Umbilical cord (tissue), 2 donors: ENCODE measurements at places on chromosomes 2 and 18. TPM values are rescaled to one million over a fixed set of nuclear protein-coding genes. Genes with fewer than 3 reads are reported as not detected.

DNA sequence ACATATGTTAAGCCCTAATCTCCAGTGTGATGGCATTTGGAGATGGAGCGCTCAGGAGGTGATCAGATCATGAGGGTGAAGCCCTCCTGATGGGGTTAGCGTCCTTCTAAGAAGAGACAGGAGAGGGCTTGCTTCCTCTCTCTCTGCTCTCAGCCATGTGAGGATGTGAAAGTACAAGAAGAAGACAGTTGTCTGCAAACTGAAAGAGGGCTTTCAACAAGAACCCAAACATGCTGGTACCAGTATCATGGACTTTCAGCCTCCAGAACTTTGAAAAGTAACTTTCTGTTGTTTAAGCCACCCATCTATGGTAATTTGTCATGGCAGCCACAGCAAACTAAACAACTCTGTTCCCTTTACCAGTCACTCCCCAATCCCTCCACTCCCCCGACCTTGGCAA lies 47.4 kb downstream of the CACNB4 start:
- DNase-seq: no peak

DNA sequence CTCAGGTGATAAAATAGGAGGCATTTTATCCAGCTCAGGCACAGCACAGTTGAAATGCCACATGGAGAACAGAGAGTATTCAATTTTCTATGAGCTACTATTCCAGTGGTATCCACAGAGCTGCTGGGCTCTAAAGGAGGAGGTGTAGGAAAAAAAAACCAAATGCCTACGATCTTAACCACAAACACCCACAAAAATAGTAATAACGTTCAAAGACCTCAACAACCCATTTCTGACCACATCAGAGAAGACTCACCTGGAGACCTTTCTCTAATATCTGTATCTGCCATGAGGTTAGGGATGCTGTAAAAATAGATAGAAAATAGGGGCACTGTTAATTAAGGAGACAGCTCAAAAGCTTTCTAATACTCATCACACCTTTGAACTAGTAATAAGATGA lies 294.6 kb upstream of the PARD3B start:
- no peak for DNase-seq

DNA sequence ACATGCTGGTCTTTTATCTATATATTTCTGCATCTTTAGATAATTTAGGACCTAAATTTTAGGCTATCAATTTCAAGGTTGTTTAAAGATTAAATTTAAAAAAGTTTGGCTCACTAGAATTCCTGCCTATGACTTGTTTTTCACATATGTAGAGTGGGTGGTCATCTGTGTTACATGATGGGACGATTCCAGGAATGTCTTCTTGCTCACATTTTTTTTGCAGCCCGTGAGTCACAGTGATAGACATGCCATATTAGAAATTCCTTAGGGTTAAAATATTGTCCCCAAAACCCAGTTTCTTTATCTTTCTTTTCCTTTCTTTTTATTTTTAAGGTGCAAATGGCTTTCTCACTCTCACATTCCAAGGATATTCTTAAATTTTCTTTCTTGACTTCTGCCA lies 652.0 kb downstream of the PLCL1 start:
- no peak for DNase-seq

SDC1 gene
- total RNA-seq: 55.4 TPM
